ENCODE measurements at places on chromosomes 16 and 17.

DNA sequence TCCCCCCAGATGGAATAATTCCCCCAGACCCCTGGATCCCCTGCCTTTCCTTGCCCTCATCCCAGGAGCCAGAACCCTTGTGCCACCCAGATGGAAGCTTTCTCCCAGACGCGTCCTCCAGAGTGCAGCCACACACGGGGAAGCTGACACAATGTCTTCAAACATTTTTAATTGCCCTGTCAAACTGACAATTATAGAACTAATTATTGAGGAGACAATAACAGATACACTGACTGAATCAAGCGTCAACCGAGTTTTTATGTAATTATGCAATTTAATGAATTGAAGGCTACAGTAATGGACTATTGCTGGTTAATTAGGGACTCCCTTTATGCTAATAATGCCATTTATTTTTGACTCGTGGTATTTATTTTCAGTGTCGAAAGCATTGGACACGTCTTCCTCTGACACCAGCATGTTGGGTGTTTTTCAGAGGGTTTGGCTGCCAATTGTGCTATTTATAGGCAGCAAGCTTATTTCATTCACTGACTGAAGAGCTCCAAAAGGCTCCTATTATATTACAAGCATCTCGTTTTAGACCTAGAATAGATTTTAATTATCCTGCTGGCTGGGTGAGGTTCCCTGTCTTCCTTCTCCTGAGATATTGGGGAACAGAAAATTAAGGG, 298.2 kb upstream of the C16orf82 start:
- no peak for DNase-seq

DNA sequence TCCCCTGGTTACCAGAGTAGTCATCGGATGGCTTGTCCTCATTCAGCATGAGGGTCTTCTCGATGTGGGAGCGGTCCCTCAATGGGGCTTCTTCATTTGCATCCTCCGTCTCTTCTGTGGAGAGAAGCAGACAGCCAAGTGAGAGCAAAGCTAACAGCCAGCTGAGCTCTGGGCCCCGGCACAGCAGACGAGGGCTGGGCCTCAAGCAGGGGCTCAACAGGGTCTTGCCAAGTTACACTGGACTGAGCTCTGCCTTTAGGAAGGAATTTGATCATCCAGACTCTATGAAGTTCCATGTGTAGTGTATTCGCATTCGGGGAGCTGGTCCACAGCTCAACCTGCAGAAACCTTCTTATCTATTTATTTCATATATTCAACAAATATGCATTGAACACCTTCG, 37.4 kb downstream of the SRL start:
- DNase-seq, result no peak

GRCh38 chr16:63943566-63943965, 1178.3 kb downstream of the CDH11 start:
- no peak for DNase-seq

DNA sequence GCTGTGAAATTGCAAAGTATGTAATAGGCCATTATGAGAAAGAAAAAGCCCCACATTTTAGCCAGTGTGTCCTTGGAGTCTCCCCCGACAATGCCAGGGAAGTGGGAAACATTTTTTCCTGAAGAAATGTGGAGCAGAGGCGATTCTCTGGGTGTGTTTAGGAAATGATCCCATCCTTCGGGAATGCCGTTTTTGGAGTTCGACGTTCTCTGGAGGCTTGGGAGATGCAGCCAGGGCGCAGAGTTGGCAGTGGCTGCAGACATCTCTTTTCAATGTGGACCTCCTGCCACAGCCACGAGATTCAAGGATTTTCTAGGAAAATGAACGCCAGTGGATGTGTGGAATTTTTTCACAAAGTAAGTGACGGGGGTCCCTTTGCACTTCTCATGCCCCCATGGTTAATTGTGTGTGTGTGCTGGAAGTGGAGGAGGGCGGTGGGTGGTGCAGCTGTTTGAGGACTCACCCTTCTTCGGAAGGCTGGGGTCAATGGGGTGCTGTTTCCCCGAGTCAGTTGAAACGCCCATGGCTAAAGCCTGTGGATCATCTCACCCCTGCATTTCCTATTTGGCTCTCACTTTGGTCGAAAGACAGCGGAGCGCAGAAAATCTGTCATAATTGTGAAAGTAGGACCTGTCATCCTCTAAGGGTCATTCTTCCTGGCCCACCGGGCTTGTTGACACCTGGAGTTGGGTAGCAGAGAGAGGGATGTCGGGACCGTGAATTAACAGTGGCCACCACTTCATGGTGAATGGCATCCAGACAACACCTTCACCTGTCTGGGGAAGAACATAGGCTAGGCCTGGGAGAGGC, 73.2 kb downstream of the CMIP start:
- DNase-seq, result no peak

- peak; percentile 27 for DNase-seq
These were observed 93.6 kb upstream of the MPHOSPH6 start for GRCh38 chr16:82263521-82264143.

GRCh38 chr17:27793168-27793905, 7.0 kb downstream of the NOS2 start:
- DNase-seq, result no peak

DNA sequence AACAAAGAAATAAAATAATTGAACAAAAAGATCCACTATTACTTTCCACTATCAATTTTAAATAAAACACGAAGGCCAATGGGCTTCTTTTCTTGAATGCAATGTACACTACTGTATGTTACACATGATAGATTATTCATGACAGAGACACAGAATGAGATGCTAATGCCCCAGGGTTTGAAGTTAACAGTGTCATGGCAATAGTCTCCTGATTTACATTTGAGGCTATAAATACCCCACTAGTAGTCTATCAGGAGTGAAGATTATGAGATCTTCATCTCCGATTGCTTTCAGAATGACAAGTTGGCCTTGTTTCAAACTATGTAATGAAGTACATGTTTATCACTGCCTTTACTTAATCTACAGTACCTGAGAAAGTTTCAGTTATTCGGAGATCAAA, 84.4 kb downstream of the RPGRIP1L start:
- no peak for DNase-seq

DNA sequence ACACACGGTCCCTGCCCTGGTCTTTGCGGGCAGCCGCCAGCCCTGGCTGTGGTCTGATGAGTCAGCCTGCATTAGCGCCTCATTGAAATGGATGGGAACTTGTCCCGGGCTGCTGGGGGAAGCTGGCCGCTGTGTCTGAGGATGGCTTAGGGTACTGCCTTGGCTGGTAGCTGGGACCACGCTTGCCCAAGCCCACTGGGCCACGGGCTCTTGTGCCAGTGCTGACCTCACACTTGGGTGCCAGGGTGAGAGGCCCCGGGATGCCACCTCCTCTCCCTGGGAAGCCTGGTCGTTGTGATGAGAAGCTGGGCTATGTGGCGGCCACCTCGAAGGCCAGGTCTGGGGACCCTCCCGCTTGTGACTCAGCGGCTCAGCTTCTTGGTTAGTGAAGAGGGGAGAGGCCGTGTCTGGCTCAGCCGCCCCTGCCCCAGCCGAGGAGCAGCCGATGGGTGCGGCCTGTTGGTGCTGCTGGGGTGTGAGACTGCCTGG, 10.7 kb downstream of the CACNA1H start:
- no peak for DNase-seq

DNA sequence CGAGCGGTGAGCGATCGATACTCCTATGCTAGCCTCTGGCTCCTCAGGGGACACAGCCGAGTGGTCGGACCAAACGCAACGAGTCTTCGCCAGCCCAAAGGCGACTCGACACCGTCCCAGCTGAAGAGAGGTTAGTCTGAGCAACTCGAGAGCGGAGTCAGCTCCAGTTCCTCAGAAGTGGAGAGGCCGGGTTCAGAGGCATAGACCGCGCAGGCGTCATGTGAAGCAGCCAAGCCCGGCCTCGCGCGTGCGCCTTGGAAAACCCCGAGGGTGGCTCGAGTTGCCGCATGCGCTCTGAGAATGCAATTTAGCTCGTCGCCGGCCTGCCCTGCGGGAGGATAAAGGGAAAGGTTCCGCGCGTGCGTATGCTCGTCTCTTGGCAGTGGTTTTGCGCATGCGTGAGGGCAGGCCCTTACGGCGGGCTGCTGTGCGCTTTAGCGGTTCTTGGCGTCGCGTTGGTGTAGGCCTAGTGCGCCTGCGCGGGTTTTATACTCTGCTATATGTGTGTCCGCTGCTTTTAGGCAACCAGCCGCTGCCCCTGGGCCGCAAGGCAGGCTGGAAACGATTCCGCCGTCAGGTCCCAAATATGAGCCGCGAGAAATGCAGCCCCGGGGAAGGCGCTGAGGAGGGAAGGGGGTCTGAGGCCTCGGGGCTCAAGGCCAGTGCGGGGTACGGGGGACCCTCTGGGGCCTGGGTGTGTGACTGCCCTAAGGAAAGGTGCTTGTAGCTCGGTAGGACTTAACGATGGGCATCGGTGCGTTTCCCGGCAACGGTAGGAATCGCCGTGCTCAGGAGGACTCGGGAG, at the start of gene KDM8:
Gene KDM8, plus strand, starts transcription at position 20 of the 805 bp plus-strand sequence. CDS start 6,598 bp downstream, outside the sequence.
- peak; percentile 100 for DNase-seq

DNA sequence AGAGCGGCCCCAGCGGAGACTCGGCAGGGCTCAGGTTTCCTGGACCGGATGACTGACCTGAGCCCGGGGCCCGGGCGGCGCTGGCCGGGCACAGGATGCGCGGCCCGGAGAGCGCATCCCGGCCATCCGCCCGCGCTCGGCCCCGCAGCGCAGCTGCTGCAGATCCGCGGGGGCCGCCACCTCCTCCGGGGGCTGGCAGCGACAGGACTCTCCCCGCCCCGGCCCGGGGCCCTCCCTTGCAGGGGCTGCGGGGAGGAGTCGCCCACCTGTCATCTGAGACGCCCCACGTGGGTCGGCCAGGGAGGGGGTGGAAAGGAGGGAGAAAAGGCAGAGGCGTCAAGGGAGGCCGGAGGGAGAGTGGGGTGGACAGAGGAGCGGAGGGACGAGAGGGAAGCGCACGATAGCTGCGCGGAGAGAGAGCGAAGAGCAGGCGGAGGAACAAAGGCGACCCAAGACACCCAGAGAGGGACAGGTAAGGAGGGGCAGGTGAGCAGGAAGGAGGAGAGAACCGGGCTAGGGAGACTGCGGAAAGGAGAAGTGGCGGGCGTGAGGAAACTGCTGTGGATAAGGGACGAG, 471 bp upstream of the PRKAR1A start:
- DNase-seq, result peak; percentile 80

DNA sequence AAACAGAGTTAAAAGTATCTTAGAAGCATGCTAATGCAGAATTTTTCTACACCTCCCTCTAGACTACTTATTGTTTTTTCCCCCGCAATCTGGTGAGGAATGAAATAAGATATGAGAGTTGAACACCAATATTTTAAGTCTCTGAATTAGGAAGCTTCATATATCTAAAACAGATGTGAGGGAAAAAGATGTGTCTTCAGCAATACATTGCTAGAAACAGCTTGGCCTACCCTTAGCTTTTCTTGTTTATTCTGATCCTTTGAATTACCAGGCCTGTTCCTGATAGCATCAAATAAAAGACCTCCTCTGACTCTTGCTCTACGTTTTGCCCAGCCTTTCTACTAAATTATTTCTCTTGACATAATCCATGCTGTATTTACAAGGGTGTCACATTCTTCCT, 221.8 kb downstream of the CDH11 start:
- no peak for DNase-seq

GRCh38 chr17:42798011-42798382, 507 bp downstream of the COA3 start:
- DNase-seq, result no peak

- DNase-seq, result no peak
These were observed at the start of gene RHBDL3 for GRCh38 chr17:32265192-32265923. RHBDL3 (plus strand) TSS chr17:32265832; CDS start chr17:32266190, 358 bp downstream.

DNA sequence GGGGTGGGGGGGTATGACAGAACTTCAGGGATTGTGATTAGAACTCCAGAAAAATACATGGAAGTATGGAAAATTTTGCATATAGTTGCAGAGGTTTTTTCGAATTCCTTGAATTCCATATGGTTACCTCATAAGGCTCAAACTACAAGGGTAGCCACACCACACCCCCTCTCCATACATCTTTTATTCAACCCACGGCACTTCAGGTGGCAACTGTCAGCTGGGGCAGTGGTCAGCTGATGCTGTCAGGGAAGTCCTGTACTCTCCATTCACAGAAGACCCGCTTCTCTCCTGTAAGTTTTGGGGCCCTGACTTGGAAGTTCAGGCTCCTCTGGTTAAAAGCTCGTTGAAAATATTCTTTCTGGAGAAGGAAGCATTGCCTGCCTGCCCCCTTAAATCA, 57.5 kb upstream of the CLEC19A start:
- DNase-seq, result no peak

GRCh38 chr16:12290165-12290564, 313.6 kb downstream of the SNX29 start:
- DNase-seq, result no peak

DNA sequence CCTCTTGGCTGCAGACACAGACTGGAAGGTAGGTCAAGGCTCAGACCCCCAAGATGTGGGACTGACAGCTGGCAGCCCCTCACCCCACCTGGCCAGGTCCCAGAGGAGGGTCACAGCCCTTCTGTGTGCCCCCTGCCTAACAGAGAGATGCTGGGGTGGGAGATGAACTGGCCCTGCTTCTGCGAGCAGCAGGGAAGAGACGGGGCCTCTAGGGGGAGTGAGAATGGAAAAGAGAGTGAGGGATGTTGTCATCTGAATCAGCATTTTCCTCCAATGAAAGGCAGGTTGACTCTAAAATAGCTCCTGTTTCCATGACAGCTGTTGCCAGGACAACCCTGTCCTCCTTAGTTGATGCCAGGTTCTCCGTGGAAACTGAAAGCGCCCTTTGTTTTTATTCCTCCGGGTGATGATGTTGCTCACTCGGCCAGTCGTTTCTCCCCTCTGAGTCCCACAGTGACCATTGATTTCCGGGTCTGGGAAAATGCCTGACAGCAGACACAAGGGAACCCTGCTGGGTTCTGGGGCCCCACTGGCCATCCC, 4.9 kb upstream of the NDRG4 start:
- DNase-seq, result peak; percentile 92

DNA sequence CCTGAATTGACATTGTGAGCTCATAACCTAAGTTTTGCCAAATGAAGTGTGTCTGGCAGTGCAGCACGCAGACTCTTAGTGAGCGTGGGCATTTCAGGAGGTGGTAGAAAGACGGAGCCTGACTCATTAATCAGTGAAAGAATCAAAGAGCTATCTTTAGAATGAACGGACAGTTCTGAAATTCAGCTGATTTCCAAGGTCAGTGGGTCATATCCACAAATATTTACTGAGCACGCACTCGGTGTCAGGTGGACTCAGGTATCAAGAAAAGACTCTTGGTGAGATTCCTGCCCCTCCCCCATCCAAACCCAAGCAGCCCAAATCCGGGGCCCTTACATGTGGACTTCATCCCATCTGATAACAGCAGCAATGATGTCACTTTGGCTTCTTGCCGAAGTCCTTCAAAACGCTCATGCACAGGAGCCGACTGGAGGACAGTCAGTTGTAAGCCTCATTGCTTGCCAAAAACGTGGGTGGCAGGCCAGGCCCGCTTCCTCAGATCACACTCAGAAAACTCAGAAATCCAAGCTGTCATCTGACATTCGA, 185.8 kb downstream of the HS3ST3A1 start:
- DNase-seq, result peak; percentile 83

DNA sequence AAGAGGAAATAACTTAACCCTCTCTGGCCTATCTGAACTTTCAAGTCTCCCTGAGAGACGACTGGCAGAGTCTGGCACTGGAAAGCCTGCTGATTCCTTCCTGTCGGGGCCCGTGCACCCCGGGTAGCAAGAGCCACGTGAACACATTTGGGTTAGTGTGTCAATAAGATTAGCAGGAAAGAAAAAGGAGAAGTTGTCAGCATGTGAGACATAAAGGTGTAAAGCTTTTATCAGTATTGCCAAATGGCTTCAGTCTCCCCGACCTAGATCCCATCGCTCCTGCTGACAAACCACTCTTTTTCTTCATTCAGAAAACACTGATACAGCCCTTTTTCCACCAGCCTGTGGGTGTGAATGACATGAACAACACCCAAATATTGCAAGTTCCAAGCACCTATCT, 74.4 kb downstream of the CCT6B start:
- DNase-seq, result no peak

Measured in SHP77 (cell line).